ENCODE measurements at places on chromosomes 3 and 15.

DNA sequence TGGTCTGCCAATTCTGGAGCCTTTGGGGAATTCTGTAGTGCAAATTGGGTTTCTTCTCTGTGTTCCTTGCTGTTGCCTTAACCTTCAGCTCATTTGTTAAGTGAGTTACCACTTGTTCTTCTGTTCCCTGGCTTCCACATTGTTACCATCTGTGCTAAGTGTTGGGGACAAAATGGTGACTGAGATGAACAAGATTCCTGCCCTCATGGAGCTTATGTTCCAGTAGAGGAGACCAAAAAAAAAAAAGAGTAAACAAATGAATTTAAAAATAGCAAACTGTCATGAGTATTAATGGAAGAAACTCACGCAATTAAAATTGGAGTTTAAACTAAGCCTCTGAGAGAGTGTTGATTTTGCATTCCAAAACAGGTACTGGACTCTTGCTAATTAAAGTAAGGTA, 49.4 kb upstream of the ATP2C1 start:
- DNase-seq: no peak

GRCh38 chr15:90595763-90596155, 66.0 kb downstream of the CRTC3 start:
- no peak for DNase-seq

DNA sequence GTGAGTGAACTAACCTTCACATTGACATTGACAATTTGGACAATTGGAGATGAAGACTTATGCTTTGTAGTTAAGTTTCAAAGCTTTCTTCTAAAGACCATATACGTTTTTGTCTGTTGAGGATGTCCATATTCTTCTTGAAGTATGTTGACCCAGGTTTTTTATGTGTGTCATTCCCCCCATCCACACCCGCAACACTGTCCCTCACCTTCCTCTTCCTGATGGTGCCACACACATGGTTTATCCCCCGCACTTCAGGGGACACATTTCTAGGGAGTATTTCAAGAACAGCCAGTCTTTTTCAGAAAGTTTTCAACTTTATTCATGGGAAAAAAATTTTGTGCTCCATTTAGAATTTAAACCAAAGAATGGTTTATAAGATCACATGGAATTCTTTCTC, 105.1 kb downstream of the GHSR start:
- no peak for DNase-seq

DNA sequence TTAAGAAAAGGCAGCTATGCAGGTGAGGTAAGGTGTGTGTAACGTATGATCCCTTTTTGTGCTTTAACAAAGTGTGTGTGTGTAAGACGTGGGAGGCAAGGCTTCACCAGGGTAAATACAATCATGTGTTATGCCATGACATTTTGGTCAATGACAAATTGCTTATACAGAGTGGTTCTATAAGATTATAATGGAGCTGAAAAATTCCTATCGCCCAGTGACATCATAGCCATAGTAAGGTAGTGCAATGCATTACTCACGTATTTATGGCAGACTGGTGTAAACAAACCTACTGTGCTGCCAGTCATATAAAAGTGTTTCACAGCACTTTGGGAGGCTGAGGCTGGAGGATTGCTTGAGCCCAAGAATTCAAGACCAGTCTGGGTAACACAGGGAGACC, 60.2 kb upstream of the LCTL start:
- DNase-seq: no peak

- DNase-seq: no peak
These were observed 95.4 kb upstream of the CADPS start for GRCh38 chr3:62970648-62971047.

DNA sequence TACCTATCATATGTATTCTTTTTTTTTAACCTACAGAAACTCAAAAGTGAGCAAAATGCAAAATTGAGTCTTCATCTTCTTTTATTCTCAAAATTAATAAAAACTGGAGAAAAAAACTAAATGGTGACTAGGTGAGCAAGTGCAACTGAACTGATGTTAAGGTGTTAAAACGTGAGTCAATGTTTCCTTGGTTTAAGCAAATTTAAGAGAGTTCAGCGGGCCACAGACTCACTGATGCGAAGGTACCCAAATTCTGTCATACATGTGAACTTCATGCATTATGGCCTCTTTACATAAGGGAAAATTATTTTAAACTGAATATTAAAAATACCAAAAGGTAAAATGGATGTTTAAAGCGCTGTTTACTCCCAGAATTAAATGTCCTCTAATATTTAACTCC, 206.6 kb downstream of the FOXP1 start:
- DNase-seq: no peak

DNA sequence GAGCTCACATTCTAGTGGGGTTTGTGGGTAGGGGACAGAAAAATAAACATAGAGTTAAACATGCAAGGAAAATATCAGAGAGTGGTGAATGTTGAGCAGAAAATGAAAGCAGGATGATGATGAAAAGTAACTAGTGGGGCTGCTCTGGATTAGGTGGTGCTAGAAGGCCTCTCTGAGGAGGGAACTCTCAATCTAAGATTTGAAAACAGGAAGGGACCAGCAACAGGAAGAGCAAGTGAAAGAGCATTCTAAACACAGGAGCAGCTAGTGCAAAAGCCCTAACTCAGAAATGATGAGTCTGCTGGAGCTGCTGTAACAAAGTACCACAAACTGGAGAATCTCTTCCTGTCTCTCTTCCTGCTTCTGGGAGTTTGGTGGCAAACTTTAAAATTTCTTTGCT, 468.6 kb upstream of the AGTR1 start:
- DNase-seq: no peak

DNA sequence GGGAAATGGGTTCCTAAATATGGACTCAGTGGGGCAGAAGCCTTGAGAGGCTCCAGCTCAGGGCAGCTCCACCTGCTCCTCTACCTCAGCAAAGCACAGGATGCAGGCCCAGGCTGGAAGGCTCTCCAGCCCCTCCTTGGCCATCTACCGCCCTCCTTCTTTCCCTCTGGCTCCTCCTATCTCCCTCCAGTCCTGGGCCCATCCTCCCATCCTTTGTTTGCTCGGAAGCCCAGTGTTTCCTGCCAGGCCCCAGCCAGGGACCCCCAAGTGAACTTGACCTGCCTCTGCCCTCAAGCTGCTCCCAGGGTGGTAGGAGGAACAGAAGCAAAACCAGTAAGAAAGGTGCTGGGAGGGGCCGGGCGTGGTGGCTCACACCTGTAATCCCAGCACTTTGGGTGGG, 20.1 kb downstream of the MAPKAPK3 start:
- DNase-seq: no peak

DNA sequence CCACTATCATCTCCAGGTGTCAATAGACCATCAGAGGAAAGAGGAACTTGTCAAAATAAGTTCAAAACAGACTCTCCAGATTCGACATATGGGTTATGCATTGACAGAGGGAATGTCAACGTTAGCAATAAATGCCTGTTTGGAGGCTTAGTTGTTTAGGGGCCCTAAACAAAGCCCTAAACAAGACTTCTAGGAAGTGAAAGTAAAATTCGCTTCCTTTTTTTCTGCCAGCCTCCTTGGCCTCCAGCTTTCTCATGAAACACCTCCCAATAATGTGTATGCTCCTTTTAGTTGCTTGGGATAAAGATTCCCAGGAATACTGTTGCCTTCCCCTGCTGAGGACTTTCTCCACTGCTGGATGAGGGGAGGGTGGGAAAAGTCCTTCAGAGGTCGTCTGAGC, 70.9 kb upstream of the ARNT2 start:
- DNase-seq: no peak

DNA sequence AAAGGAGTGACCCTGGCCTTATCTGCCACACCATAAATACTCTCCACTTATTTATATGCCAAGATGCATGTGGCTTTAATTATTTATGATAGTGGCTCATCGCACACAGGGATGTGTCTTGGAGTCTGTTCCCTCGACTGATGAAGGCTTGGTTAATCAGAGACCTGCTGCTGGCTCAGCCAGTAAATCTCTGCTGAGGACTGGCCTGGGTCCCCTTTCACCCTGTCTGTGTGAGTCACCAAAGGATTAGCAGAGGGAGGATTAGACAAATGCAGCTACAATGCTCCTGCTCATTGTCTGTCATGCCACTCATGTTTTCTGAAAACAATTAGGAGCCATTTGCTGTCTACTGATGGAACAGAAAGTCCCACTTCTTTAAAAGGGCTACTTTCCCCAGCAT, 226.8 kb downstream of the NTRK3 start:
- no peak for DNase-seq

DNA sequence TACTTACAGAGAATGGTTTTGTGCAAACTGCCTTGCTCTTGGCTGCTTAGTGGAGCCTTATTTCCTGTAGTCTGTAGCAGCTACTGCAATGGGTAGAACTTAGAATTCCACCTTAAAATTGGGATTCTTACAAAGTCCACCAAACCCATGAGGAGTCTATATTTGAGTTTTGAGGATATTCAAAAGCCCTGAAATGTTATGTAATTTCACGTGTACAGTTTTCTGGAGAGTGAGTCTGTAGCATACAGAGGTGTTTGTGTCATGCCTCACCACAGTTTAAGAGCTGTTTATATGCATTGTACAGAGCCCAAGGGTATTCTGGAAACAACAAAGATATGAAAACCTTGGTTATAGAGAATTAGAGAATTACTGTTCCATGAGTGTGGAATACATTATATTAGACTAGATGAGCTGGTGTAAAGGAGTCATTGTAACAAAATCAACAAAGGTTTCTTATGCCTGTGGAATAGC, 114.4 kb downstream of the MBNL1 start:
- DNase-seq: no peak

DNA sequence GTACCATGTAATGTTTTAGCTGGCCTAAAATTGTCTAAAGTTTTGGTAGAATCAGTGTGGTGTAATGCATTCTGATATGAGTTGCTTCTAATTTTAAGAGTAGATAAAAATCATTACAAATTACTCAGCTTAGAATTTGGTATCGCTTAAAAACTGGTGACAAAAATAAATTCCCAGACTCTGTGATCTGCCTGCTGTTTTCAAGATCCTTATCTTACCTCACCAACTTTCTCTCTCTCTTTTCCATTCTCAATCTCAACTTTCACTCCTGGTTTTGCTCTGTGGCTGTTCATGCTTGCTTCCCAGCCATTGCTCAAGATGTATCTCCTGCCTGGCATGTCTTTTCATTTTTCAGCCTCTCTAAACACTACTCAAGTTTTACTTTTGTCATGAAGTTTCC, 45.7 kb downstream of the TCF12 start:
- DNase-seq: no peak

GRCh38 chr3:195794708-195795107, 17.0 kb downstream of the MUC4 start:
- no peak for DNase-seq

DNA sequence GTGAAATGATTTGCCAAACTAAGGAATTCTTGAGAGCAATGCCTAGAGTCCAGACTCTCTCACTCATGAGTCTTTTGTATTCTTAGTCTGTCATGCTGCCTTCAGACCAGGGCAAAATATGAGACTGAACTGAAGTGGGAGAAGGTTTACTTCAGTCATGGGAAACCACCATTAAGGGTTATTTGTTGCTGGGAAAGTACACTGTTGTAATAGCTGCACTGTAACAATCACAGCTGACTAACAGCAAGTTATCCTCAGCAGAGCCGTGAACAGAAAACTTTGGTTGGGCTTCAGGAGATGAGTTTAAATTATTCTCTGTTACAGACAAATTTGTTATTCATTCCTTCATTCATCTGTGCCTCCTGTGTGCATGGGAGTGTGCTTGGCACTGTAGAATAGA, 258.5 kb downstream of the ROBO2 start:
- DNase-seq: no peak

DNA sequence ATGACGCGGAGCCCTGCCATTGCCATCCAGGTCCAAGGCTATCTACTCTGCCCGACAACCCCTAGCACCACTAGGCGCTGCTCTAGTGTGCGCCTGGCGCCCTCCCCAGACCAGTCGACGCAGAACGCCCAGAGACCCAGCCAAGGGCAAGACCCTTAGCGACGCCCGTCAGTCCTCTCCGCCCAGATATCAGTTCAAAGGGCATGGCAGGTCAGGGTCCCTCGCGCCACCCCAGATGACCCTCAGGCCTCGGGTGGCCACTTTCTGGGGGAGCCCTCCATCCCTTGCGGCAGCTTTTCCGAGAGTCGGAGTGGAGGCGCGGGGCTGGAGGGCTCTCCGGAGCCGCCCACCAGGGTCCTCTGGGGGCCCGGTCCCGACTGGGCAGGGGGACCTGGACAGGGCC, 371 bp upstream of the CLSTN2 start:
- DNase-seq: no peak

- DNase-seq: no peak
These were observed 13.1 kb upstream of the GUCA1C start for GRCh38 chr3:108966773-108967172.

GRCh38 chr3:152301745-152302181, 33.0 kb downstream of the MBNL1 start:
- DNase-seq: no peak

DNA sequence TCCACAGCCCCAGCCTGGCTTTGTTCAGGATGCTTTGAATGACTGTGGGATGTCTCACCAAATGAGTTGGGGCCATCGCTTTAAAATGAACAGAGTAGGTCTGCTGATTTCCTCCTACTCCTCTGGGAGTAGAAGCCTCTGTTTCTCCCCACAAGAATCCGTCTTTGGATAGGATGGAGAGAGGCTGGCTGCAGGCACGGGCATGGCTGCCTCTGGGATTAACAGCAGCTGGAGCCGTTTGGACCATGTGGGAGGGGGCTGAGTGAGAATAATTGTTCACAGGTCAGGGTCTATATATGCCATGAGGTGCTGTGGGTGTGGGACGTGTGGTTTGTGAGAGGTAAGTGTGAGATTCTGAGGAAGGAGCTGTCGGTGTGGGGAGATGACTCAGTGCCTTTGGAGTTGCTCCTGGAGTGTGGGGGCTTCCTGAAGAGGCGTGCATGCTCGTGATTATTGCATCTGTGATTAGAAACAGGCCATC, 48.0 kb upstream of the APEH start:
- DNase-seq: no peak

- DNase-seq: no peak
These were observed 49.4 kb upstream of the FMN1 start for GRCh38 chr15:33243869-33244268.

DNA sequence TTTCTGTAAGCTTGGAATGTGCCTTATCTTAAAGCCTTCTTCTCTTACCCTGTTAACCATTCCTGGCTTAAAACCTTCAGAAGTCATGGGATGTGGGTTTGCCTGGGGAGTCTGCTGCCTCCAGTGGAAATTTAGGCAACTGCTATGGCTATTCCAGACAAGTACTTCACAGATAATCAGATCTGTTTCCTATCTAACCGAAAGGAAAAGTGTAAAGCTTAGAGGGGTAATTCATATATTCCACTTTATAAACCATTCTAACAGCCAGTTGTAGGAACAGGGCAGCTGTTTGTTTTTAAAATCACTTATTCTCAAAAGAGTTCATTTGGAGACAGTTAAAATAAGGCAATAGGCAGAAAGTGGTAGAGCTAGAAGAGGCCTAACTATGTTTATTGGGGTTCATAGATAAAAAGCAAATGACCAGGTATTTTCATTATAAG, 219.9 kb downstream of the TCF12 start:
- DNase-seq: no peak

GRCh38 chr3:17398959-17399551, 343.4 kb downstream of the TBC1D5 start:
- DNase-seq: no peak

DNA sequence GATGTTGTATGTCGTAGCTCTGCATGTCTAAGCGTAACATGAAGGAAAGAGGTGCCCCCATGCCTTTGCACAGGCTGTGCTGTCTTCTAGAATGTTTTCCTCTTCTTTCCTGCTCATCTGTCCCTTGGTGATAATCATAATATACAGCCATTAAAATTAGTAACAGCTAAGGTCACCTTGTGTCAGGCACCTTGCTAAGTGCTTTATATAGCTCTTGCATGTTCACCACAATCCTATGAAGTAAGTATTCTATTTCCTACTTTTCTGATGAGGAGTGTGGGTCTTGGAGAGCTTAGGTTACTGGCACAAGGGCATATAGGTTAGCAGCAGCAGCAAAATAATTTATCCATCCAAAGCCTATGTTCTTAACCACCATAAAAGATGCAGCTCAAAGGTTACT, 754.4 kb downstream of the NTRK3 start:
- no peak for DNase-seq
